ENCODE measurements at places on chromosomes 3 and 15.

DNA sequence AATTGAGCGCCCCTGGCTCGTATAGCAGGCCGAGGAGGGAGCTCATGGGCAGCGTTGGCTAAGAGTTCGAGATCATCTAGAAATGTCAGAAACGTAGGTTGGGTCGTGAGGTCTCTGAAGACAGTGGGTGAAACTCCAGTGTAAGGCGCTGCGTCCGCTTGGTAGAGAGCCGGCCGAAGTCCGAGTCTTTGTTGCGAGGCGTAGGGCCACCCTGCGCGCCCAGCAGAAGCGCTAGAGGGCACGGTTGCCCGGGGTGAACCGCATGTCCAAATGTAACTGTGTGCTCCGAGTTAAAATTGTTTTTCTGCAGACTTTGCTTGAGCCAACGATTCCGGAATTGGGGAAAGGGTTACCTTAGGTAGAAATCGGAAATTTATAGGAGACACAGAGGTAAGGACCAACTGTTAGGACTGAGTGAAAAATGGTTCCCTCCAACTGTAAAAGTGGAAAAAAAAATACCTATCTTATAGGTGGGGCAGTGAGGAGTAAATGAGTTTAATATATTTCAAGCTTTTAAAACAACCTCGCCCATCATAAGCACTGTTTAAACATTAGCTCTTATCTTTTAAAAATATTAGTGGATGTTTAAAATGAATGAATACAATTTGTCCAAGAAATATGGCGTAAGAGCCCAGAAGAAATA, 993 bp upstream of the SIAH2 start:
- DNase-seq: no peak

DNA sequence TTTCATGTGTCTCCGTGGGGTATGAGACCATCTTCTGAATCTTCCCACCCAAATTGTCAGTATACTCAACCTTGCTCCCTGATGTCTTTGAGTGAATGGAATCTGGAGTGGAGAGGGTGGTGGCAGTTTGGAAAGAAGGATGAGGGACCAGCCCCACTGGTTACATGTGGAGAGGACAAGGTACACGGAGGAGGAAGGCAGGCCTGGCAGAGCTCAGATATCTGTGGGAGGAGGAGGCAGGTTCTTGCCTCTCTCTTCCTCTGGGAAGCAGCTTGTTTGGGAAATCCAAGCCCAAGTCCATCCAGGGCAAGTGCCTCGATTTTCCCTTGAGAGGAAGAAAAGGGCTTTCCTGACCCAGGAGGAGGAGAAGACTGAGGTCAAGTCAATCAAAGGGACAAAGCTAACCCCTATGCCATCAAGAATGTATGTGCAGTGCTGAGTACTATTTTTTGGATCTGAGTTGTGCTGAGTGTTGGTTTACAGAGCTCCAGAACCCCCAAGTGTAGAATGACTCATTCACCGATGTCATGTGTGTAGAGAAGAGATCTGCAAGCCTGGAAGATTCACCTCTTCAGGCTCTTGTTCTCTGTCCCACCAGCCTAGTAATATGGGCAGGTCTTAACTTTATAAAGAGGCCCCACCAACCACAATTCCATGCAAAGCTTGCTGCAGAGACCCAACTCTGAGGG, 19.8 kb upstream of the LOXL1 start:
- no peak for DNase-seq

- DNase-seq: no peak
Measured at GRCh38 chr3:69460034-69460433, 74.1 kb upstream of the FRMD4B start.

GRCh38 chr15:76165951-76166350, 106.2 kb downstream of the TMEM266 start:
- no peak for DNase-seq

DNA sequence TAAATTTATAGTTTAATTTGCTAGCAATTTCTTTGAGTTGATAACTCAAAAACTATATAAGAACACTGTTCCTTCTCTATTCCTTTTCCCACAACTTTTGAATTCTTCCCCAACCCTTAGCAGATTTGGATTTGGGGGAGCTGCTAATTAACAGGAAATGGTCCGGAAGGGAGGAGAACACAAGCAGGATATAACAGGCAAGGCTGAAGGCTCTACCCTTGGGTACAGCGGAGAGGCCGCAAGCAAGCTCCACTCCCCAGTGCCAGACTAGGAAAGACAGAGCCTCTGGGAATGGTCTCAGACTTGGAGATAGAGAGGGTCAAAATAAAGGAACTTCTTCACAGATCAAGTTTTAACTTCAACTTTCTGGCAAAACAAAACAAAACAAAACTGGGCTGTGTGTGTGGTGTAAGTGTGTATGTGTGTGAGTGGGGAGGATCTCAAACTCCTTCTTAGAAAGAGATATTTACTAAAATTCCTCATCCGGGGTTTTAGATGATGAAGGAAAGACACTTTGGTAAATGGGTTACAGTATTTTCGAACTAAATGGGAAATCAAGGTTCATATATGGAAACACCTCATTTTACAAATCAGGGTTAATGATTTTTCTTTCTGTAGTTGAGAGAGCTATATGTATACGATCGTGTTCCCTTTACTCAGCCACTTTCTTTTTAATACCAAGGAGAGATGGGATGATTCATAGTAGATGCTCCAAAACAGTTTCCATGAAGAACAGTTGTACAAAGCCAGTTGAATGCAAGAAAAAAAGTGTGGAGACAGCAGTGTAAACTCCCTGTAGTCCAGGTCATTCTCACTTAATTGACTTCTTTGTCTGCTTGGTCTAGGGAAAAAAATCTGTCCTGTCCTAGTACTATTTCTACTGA, 161.1 kb downstream of the TP63 start:
- no peak for DNase-seq

- DNase-seq: no peak
Measured at GRCh38 chr15:79160211-79160610, 69.6 kb upstream of the RASGRF1 start.

DNA sequence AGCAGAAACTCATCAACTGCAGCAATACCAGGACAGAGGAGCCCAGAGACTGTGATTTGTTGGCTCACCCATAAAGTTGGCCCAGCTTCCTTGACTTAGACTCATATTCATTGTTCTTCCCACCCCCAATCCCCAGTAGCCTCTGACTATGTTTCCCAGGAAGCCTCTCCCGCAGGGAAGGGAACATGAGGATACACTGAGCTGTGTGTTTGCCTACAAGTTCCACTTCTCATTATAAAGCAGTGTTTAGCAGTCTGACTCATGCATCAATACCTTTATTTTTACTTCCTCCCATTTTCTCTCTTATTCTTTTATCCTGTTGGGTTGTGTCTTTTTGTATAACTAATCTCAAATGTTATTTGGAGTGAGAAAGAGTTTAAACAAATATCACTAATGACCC, 111.6 kb upstream of the PHLDB2 start:
- DNase-seq: no peak

GRCh38 chr15:100190675-100191074, 151.1 kb downstream of the ADAMTS17 start:
- no peak for DNase-seq

GRCh38 chr3:65858749-65859148, 180.0 kb downstream of the MAGI1 start:
- no peak for DNase-seq

DNA sequence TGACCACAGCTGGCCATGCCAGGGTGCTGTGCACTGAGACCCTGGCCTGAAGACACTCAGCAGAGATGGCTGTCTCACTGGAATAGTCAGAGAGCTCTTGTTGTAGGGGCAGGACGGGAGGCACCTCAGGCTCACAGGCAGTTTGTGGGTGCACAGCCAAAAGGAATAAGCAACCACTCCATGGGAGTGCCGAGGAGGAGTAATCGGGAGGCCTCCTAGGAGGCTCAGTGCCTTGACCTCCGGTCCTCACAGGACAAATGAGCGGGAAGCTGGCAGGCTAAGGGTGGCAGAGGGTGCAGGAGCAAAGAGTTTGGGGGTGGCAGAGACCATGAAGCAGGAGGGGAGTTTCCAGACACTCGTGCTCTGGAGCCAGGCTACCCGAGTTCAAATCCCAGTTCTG, 81.7 kb downstream of the SMAD6 start:
- DNase-seq: no peak

GRCh38 chr3:48623851-48624547, 2.4 kb upstream of the TMEM89 start:
- DNase-seq: no peak

DNA sequence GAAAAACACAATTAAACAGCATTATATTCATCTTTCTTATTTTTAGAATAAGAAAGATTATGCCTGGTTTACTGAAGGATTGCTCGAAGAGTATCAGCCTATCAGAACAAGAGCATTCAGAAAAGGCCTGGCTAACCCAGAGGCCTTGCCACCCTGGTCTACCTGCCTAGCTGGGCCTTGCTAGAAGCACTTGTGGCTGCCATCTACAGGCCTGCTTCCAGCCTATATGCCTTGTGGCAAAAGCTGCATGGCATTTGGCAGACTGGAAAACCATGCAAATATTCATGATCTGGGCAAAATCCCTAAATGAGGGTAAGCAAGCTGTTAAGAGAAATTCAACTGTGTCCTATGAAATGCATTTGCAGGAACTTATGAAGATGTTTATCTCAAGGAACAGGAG, 9.3 kb upstream of the ATP13A4 start:
- no peak for DNase-seq

DNA sequence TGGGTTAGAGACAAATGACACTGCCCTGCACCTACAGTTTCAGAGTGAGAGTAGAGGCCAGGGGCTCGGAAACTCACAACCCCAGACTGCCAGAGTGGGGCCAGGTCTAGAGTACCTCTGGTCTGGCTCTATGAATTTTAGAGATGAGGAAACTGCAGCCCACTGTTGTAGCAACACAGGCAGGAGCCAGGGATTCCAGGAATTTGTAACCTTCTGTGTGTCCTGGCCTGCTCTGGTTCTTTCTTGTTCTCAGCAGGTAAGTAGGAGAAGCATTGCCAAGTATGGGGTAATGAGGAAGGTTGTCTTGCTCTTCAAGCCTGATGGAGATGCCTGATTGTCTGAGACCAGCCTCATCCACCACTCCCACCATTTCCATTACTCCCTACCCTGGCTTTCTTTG, 221.8 kb downstream of the UACA start:
- DNase-seq: no peak

- DNase-seq: no peak
Measured at GRCh38 chr15:64635499-64636495, 139.6 kb downstream of the RBPMS2 start.

DNA sequence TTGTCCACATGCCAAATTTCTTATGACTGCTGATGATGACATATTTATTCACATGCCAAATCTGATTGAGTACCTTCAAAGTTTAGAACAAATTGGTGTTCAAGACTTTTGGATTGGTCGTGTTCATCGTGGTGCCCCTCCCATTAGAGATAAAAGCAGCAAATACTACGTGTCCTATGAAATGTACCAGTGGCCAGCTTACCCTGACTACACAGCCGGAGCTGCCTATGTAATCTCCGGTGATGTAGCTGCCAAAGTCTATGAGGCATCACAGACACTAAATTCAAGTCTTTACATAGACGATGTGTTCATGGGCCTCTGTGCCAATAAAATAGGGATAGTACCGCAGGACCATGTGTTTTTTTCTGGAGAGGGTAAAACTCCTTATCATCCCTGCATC, 17.3 kb downstream of the B3GNT5 start:
- no peak for DNase-seq

DNA sequence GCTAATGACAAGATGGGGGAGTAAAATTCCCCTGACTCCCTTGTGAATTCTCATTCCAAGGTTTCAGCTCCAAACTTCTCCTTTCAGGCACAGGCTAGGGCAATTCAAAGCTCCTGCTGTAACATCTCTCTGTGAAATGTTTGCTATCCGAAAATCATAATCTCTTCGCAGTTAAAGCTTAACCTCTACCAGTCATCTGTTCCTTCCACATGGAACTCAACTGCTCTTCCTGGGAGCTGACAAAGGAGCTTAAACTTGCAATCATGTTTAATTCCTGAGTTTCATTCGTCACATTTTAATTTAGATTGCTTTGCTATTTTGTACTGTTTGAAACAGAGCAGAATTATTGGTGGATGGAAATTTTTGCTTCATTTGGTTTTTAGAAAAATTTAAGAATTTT, 328.6 kb downstream of the AGBL1 start:
- DNase-seq: no peak

DNA sequence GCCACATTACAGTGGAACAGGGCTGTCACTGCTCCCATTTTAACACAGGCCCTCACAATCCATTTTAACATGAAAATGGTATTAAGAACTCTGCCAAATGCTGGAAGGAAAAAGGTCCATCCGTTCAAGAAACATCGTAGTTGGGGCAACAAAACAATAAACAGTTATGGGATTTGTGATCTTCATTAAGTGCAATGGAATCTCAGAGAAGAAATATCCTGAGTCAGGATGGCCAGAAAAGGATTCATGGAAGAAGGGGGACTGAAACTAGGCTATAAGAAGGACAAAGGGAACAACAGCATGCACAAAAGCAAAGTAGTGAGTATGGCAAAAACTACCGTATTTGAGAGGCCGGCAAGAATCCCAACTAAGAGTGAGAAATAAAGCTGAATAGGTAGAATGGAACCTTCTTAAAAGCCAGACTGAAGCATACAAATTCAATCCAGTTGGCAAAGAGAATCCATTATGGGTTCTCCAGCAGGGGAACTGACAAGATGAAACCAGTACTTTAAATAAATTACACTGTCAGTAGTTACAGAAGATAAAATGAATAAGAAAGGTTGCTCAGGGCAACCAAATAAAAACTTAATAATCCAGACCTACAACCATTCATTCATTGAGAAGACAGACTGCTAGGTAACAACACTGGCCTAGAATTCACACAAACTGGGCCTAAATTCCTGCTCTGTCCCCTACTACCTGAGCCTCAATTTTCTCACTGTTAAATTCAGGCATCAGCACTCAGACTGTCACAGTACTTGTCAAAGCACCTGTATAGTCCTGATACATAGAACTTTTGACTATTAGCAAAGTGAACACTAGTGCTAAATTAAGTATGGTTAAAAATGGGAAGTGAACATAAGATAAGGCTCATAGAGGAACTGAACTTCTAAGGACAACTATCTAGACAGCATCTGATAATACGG, 6.3 kb downstream of the TBL1XR1 start:
- no peak for DNase-seq

GRCh38 chr3:171066206-171066605, 39.7 kb upstream of the SLC2A2 start:
- no peak for DNase-seq

GRCh38 chr3:5250467-5251195, 63.1 kb downstream of the EDEM1 start:
- DNase-seq: no peak

DNA sequence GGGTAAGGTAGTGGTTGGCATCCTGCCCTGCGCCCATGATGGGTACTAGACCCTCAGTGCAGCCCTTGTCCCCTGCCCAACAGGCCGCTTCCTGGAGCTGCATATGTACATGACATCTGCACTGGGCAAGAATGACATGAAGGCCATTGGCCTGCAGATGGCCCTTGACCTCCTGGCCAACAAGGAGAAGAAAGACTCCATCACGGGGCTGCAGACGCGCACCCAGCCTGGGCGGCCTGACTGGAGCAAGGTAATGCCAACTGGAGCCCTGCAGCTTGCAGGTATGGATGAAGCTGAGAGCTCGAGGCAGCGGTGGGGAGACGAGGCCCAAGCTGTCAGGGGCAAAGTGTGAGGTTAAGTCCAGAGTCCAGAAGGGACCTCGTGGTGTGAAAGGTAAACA, 40.8 kb downstream of the NOX5 start:
- DNase-seq: no peak
